ENCODE measurements at places on chromosomes 11 and 22. TPM values are rescaled to one million over a fixed set of nuclear protein-coding genes. Genes with fewer than 3 reads are reported as not detected.
A peak's percentile ranks its signal among the peaks of the same experiment; 100 is the strongest.

DNA sequence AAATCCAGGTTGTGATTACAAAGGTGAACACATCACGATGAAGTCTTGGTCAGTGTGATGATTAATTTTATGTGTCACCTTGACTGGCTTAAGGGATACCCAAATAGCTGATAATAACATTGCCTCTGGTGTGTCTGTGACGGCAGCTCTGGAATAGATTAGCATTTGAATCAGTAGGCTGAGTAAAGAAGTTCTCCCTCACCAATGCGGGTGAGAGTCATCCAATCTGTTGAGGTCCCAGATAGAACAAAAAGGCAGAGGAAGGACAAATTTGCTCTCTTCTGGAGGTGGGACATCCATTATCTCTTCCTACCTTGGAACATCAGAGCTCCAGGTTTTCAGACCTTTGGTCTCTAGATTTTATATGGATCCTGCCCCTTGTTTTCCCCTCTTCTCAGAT lies 856.2 kb upstream of the CCDC90B start:
- H3K4me1 ChIP-seq, result no peaks in the 10 kb centered on the region
- DNase-seq, result no peak
- no peaks in the 10 kb centered on the region for H3K27me3 ChIP-seq
- no peak overlapping the region for H3K4me3 ChIP-seq

DNA sequence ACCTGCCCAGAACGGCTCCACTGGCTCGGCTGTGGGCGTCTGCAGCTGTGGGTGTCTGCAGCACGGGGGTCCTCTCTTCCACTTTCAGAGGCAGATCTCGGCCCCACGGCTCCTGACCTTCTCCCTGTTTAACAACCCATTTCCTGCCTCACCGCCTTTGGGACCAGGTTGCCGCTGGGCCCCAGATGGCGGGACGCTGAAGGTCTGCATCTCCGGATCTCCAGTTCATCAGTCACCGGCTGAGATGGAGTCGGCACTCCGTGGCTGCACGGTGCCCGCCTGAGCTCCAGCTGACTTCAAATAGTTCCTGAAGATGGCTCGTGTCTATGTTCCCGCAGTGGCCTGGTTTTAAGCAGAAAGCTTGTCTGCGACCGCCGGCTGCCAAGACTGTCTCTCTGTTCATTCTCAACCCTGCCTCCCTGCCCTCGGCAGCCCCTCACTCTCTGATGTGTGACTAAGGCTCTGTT lies 475.9 kb downstream of the BRD1 start:
- H3K4me1 ChIP-seq, result no peaks in the 10 kb centered on the region
- no peaks in the 10 kb centered on the region for H3K36me3 ChIP-seq
- no peak overlapping the region for H3K4me3 ChIP-seq
- DNase-seq, result no peak
- H3K27me3 ChIP-seq, result peaks cover 3% of the 10 kb centered on the region
- H3K27ac ChIP-seq, result no peak overlapping the region

DNA sequence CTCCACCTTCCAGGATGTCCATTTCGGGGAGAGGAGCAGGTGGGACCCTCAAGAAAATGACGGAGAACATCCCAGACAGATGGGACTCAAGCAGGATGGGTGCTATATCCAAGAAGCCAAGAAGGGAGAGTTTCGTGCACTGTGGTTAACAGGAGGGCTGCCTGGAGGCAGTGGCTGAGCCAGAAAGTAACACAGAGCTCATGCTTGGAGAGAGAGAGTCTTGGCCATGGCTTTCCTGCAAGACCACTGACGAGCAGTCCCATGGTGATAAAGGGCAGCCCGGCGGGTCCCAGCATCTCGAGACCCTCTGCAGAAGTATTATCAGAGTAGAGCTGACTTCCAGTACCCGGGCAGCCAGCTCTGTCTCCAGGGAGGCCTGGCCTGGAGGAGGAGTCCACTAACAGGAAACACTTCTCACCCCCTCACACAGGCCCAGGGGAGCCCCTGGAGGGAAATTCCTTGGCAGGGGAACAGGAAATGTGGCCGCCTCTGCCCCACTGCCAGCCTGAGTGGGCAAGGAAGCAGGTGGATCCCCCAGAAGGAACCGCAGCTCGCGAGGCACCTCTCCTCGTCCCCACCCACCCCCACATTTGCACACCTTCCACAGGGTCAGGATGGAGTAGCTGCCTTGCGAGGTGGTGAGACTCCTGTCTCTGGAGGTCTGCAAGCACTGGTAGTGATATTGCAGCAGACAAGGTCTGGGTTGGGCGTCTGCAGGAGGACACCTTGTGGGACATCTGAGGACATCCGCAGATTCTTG lies 32.2 kb downstream of the CYTH4 start:
- no peak overlapping the region for H3K27ac ChIP-seq
- H3K36me3 ChIP-seq, result no peaks in the 10 kb centered on the region
- peaks cover 9% of the 10 kb centered on the region for H3K27me3 ChIP-seq
- H3K4me1 ChIP-seq, result no peaks in the 10 kb centered on the region
- H3K4me3 ChIP-seq, result no peak overlapping the region

DNA sequence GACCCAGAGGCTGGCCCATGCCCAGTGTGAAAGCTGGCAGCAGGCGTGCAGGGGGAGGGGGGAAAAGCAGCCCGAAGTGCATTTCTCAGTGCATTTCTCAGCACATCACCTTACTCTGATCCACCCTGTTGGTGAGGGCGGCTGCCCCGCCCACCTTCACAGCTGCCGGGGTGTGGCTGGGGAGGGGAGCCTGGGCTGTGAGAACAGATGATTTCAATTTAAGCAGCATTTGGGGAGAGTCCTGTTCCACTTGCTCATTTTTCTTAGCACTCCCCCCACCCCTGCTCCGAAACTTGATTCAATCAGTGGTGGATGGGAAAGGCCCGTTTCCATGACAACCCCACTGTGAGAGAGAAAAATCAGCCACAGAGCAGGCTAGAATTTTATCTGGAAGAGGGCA lies 84.8 kb downstream of the SNX19 start:
- no peaks in the 10 kb centered on the region for H3K4me1 ChIP-seq
- H3K4me3 ChIP-seq, result no peak overlapping the region
- H3K27me3 ChIP-seq, result no peaks in the 10 kb centered on the region

DNA sequence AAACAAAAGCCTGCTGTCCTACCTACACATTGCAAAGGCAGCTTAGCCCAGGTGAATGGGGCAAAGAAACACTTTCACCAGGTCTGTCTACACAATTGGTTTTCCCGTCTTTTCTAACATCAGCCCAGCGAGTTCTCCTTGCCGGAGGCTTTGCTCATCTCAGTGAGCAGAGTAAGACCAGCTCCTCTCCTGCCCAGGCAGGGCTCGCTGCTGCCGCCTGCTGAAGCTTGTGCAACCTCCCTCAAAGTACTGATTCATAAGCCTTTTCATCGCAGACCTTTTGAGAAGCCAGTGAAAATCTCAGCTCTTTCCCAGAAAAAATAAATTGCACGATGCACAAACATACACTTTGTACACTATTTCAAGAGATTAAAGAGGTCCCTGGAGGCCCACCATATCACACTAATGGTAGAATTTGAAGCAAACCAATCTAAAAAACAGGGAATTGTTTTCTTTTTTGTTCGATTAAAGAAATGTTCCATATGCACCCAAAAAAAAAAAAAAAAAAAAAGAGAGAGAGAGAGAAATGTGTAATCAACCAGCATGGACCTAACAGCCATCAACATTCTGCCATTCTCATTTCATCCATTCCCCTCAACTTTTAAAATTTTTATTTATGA lies 328.1 kb upstream of the MPPED2 start:
- no peaks in the 10 kb centered on the region for H3K36me3 ChIP-seq
- H3K4me1 ChIP-seq, result no peaks in the 10 kb centered on the region
- DNase-seq, result no peak
- no peak overlapping the region for H3K27ac ChIP-seq
- H3K27me3 ChIP-seq, result no peaks in the 10 kb centered on the region
- no peak overlapping the region for H3K4me3 ChIP-seq

DNA sequence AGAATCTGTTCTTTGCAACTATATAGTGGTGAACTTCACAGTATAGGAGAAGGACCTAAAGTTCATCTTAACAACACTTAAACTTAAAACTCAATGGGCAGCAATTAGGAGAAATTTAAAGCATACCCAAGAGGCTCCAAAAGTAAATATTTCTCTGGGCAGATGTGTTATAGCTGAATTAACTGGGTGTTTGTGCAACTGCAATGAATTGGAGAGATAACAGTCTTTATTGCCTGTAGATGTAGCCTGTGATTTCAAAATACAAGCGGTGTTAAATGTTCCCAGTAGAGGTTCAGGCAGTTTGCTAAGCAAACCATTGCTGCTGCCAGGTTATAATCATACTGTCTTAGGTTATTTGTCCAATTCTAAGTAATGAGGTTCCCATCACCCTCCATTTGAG lies 294.1 kb upstream of the MTNR1B start:
- no peaks in the 10 kb centered on the region for H3K27me3 ChIP-seq
- no peaks in the 10 kb centered on the region for H3K36me3 ChIP-seq
- no peaks in the 10 kb centered on the region for H3K4me1 ChIP-seq
- H3K27ac ChIP-seq, result no peak overlapping the region
- DNase-seq, result no peak
- H3K4me3 ChIP-seq, result no peak overlapping the region

GRCh38 chr11:129976328-129976727 lies 26.3 kb downstream of the PRDM10 start:
- DNase-seq, result no peak
- peaks cover 13% of the 10 kb centered on the region for H3K4me1 ChIP-seq
- H3K4me3 ChIP-seq, result no peak overlapping the region
- H3K27ac ChIP-seq, result no peak overlapping the region
- H3K27me3 ChIP-seq, result no peaks in the 10 kb centered on the region

GRCh38 chr11:66686100-66686785 lies 8.6 kb upstream of the RBM4B start:
- no peak for DNase-seq
- no peak overlapping the region for H3K4me3 ChIP-seq
- no peak overlapping the region for H3K27ac ChIP-seq
- no peaks in the 10 kb centered on the region for H3K36me3 ChIP-seq

DNA sequence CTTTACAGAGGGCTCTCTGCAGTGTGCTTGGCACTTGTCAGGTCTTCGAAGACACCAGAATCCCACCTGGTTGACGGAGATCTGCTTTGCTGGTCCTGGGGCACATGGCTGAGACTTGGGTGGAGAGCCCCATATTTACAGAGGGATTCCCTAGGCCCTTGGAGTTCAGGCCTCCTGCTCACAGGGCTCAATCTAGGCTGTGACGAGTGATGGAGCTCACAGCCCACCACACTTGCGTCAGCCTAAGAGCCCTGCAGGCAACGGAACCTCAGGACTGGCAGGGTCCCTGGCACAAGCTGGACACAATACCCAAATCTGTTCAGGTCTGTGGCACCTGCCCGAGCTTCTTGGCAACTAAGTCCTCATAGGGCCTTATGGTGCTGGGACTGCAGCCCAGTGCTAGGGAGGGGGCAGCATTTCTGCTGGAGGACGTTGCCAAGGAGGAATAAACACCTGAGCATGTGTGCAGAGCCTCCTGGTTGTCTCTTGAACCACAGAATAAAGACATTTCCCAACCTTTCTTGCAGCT lies 59.1 kb downstream of the KCNC1 start:
- H3K4me1 ChIP-seq, result peaks cover 9% of the 10 kb centered on the region

DNA sequence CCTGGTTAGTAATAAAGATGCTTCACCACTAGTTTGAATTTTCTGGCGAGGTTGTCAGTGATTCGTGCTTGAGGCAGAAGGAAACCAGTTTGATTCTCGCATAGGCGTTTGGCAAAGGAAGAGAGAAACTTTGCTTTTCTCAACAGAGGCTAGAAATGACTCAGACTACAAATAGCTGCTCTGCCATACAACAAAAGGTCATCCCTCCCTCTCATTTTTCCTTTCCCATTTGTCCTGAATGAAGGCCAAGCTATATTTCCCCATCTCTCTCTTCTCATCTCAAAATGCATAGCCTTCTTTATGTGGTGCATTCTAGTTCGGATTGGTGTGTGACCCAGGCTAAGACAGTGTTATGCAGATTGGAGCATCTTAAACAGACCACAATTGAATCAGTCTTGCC lies 741.4 kb downstream of the NTM start:
- DNase-seq, result no peak
- H3K27me3 ChIP-seq, result no peaks in the 10 kb centered on the region
- no peaks in the 10 kb centered on the region for H3K36me3 ChIP-seq
- H3K27ac ChIP-seq, result no peak overlapping the region
- H3K4me3 ChIP-seq, result no peak overlapping the region

DNA sequence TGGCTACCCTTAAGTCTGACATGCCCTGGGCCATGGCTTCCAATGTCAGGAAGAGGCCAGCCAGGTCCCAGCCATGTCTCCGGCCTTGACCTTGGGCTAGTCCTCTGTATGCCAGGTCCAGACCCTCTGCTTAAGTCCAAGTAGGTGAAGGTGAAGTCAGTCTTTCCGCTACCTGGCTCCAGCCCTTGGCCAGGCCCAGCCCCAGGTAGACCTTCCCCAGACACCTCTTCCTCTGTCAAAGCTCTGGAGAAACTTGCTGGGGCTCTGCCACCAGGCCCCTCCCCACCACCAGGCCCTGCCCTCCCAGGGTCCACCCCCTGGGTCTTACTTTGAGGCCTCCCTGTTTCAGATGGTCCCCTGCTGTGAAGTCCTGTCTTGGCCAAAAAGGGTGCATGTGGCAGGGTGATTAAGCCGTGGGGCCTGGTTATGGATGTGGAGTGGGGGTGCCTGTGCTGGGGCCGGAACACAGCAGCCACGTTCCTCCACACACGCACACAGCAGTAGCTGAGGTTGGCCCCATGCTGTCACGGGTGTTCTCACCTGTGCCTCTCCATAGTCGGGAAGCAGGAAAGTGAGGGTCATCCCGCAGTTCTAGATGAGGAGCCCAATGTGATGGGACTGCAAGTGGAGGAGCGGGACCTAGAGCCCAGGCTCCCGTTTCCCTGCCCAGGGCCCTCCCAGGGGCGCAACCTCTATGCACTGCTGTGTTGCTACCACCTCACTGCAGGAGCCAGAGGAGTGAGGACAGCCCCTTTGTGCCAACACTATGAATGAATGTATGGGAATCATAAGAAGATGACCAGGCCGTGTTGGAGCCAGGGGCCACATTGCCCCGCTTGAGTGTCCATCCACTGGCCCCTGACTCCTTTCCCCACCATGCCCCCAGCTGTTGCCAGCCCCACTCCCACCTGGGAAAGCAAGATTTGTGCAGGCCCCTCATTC lies 72.2 kb downstream of the LINC01488 start:
- DNase-seq, result peak; percentile 45
- H3K4me1 ChIP-seq, result no peaks in the 10 kb centered on the region
- H3K4me3 ChIP-seq, result no peak overlapping the region
- H3K27me3 ChIP-seq, result no peaks in the 10 kb centered on the region
- no peak overlapping the region for H3K27ac ChIP-seq

TCN2 gene
- 23.5 TPM for total RNA-seq

TUB gene
- 7.5 TPM for total RNA-seq

TBX10 gene
- total RNA-seq, result not detected
